ENCODE measurements at places on chromosomes 12 and 14.
A peak's percentile ranks its signal among the peaks of the same experiment; 100 is the strongest.

DNA sequence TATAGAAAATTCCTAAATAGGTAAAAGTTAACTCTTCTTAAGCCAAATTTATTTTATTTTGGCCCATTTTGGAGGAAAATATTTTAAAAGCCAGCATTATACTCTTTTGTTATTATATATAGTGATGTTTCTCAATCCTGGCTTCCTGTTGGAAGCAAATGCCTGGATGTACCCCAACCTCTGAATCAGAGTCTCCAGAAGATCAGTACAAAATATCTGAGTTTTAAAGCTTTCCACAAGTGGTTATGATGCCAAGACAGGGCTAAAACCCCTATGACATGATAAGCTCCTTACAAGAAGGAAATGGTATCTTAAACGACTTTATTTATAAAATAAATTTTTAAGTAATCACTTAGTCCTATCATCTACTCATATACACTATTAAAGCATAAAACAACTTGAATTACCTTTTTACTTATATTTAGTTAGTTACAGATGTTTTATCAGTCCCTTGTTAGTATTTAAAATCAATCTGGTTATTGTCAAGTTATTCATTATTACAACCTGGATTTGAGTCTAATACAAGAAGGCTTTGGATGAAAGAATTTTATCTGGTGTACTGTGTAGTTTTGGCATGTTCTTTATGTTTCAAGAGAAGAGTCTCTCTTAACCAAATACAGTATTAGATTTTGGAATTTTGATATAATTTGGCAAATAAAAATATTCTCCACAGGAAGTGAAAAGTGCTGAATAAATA, 238.1 kb downstream of the SLC2A13 start:
- DNase-seq = no peak

DNA sequence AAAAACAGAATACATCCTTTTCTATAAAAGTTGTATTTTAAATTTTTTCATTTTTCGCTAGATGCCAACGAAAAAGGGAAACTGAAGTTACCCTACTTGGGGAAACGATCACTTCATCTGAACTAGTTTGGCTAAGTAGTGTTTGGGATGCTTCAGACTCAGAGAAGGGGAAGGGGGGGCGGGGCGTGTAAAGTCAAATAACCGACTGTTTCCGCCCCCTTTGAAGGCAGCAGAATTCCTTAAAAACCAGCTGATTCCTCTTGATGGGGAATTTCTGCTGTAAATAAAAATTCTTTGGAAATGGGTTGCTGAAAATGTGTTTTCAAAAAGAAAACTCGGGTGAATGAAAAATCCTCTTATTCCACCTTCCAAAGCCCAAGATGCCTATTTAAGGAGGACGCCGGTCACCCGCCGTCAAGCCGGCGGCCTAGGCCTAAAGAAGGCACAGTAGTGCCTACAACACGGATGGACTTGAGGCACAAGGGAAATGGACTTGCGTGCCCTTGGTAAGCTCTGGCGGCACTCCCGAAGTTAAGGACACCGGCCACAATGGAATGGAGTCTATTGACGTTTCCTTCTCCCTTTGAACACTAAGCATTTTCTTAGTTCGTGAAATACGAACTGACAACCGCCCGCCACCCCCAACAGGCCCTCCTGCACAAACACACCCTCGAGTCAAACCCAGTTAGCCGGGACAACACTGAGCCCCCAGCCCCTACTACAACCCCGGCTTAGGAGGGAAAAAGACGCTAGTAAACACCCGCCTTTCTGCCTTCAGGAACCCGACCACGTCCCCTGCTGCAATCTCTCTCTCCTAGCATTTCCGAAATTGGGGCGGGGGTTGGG, 1.9 kb downstream of the ATXN2 start:
- DNase-seq = peak; percentile 60

DNA sequence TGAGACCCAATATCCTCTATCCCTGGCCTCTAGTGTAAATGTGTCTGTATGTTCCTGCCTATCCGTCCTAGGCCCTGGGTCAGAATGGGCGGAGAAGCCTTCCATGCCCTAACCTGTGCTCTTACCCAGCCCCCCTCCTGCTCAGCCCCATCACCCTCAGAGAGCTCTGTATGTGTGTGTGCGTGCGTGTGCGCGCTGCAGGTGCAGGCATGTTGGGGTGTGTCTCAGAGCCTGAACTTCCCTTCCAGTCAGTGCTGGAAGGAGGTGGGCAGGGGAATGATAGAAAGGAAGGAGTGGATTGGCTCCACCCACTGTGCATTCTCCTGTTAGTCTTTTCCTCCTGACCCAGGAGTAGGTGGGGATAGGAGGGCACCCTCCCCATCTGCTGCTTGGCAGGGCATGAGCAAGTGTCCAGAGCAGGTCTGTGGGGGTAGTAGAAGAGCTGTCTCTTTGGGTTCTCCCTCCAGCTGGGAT, 7.2 kb downstream of the NAB2 start:
- no peak for DNase-seq

- no peak for DNase-seq
Measured at GRCh38 chr12:128314611-128315010, 47.6 kb downstream of the TMEM132C start.

- DNase-seq = no peak
Measured at GRCh38 chr12:14769466-14769968, 33.8 kb downstream of the WBP11 start.

DNA sequence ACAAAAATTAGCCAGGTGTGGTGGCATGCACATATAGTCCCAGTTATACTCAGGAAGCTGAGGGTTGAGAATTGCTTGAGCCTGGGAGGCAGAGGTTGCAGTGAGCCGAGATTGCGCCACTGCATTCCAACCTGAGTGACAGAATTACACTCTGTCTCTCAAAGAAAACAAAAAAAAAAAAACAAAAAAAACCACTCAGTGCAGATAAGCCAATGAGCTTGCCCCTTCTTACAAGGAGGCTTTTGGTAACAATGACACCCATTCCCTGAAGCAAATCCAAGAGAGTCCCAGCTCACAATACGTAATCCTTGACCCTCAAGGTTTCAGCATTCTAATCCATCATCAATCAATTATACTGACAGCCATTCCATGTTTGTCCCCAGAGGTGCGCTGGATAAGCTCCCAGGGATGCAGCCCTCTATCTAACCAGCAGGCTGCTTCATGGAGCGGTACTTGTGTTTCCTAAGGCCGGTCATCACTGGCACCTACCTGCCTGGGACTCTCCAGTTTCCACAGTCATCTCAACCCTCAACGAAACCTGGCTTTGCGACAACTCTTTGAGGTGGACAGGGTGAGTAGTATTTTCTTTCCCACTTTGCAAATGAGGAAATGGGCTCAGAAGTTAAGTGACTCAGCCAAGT, 12.4 kb downstream of the GCN1 start:
- DNase-seq = peak; percentile 57

GRCh38 chr12:6425590-6426531, 18.9 kb upstream of the CD27 start:
- DNase-seq = no peak

DNA sequence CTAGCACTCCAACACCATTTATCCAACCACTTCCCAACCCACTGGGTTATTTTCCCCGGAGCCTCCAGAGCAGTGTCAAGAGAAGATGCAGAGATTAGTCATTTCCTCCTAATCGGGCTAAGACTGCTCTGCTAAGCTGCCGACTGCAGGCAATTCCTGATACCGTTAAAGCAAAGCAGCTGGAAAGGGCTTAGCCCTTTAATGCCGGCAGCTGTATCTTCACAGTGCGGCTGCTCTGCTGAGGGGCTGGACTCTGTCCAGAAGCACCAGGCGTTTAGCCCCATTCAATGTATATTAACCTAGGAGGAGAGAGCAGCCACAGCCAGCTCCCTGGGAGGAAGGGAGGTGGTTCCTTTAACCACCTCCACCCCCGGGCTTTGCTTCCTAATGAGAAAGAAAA, 11.1 kb downstream of the AQP6 start:
- DNase-seq = no peak

- no peak for DNase-seq
Measured at GRCh38 chr12:1171657-1172408, 180.8 kb downstream of the ERC1 start.

- DNase-seq = no peak
Measured at GRCh38 chr14:58571769-58572472, 65.8 kb upstream of the DACT1 start.

- DNase-seq = no peak
Measured at GRCh38 chr12:76190299-76190698, 105.8 kb upstream of the NAP1L1 start.

DNA sequence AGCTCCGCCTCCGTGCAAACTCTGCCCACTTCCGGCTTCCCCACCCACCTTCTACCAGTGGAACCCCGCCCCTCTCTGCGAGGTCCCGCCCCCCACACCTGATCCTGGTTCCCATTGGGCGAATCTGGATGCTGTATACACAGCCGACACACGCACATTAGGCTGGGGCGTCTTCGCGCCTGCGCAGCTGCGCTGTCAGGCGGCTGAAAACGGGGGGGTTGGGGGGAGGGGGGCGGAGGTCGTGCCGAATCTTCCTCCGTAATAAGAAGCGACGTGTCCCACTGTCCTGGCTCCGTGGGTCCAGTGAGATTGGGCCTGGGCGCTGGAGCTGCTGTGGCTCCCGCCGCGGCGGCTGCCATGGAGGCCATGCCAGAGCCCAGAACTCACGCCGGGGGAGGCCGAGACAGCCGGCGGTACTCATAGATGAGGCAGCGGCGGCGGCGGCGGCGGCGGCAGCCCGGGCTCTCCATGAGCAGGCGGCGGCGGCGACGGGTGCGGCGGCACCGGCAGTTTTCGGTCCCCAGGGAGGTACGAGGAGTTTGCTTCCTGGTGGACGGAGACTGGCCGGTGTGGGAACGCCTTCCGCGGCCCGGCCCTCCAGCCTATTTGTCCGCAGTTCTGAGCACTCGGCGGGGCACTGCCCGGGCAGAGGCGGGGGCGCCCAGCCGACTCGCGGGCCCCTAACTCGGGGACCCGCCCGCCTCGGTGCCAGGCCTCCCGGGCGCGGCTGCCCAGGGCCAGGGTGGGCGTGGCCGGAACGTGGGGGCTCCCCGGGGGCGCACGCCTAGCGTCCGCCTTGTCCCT, 64.5 kb downstream of the KLHL28 start:
- peak; percentile 75 for DNase-seq
